NAMALWA (cell line): ENCODE measurements at places on chromosomes 11 and 22.

DNA sequence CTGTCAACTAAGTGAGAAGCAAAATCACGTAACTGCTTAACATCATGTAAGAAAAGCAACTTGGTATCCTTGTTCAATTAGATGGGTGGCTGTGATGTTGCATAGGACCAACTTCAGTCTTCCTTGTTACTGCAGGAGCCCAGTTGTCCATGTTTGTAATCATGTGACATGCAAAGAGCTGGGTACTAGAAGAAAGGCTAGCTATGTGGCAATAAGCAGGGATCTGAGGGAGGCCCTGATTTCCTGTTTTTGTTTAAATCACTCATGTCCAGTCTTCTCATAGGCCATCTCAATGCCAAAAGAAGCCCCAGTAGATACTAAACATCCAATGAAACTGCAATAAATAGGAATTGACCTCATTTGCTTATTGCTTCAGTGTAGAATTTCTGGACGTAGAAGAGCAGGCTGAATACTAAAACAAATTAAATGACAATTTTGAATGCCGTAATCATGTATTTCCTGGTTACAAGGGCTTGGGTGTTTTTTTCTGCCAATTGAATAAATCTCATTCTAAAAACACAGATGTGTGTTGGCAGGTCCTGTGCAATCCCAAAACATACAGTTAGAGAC is 140.8 kb upstream of the ARHGAP20 start:
- no peak for DNase-seq

DNA sequence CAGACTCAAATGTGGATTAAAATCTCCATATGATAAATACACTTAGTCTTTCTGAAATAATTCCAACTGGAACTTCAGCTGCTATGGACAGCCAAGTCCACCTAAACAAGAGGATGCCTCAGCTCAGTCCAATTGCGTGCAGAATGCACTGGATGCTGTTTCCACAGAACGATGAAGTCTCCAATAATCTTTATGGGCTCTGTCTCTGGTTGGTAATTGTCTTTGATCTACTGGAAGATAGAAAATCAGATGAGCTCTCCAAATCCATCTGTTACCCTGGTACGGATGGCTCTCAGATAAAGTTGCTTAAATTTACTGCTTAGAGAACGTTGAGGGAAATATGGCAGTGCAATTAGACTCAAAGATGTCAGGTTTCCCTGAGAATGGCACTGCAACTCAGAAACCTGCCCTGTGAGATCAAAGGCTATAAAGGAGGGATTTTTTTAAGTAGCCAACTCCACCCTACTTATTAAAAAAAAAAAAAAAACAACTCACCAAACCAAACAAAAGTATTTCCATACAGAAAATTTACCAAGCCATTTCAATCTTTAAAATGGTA is 859 bp upstream of the BIRC3 start:
- DNase-seq: peak; percentile 58

DNA sequence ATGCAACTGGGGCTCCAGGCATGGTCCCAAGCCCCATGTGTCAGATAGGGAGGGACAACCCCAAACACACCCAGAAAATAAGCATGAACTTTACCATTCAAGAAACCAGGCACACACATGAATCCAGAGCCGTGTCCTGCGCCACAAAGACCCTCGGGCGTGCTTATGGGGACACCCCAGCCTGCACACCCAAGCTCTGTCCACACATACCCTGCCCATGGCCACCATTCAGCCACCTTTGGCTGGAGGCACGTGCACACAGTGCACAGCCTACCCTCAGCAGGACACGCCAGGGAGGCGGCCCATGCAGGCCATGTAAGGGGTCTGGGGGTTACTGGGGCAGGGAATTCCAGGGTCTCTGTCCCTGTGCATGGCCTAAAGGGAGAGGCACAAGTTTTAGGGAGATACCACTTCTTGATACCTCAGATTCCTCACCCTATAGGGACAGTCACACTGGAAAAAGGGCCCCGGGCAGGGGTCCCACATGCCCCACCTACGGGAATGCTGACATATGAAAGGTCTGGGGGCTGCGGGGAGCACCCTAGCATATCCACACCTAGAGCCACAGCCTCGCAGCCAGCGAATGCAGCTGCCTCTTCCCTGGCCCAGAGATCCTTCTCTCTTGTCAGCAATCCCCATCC is 20.6 kb downstream of the PACSIN2 start:
- DNase-seq: no peak

- DNase-seq: no peak
Measured at GRCh38 chr11:61037441-61038093, 64.7 kb upstream of the CD5 start.

GRCh38 chr11:126465573-126466188 is 110.2 kb downstream of the ST3GAL4 start:
- peak; percentile 34 for DNase-seq

DNA sequence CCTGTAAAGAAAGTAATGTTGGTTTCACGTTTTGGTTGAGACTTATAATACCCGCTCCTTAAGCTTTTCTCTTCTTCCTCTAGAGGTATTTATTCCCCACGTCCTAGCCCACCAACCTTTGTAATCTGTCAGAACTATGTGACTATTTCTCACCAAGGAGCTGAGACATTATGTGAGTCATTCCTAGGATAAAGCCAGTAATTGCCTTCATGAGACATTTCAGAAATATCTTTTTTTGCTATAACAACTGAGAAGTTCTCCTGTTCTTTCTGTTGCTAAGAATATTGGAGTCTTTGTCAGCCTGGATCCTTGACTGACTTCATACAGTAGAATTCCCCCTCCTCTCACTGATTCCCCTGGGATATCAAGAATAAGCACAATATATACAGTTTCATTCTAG is 1497.0 kb upstream of the TENM4 start:
- DNase-seq: no peak

- peak; percentile 14 for DNase-seq
Measured at GRCh38 chr22:28629420-28630176, 50.0 kb downstream of the TTC28 start.

DNA sequence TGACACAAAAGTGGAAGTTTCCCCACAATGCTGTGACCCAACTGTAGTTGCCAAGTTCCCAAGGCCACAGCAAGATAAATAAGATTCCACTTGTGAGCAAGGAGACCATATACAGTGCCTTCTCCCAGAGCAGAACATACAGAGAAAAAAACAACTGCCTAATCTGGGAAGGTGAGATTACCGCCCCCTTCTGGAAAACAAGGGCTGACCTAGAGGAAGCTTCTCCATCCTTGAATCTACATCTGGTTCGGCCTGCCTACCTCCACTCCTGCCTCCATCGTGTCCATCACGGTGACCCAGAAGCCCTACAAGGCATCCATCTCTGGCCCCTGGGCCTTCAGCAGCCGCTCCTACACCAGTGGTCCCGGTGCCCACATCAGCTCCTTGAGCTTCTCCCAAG is 6.1 kb upstream of the RNASEH2C start:
- no peak for DNase-seq

DNA sequence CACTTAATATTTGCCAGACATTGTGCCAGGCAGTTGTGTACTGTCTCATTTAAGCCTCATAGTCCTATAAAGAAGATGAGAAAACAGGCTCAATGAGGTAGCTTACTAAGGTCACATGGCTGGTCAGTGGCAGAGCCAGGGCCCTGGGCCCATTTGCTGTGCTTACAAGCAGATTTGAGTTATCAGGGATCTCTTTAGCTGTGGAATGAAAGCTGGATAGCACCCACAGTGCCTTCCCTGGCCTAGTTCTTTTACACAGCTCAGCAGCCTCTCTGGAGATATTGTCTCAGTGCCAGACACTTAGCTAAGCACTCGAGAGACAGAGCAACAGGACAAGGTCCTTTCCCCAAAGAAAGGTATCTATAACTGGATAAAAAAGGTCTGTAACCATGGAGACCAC is 6.1 kb downstream of the TMEM86A start:
- no peak for DNase-seq

DNA sequence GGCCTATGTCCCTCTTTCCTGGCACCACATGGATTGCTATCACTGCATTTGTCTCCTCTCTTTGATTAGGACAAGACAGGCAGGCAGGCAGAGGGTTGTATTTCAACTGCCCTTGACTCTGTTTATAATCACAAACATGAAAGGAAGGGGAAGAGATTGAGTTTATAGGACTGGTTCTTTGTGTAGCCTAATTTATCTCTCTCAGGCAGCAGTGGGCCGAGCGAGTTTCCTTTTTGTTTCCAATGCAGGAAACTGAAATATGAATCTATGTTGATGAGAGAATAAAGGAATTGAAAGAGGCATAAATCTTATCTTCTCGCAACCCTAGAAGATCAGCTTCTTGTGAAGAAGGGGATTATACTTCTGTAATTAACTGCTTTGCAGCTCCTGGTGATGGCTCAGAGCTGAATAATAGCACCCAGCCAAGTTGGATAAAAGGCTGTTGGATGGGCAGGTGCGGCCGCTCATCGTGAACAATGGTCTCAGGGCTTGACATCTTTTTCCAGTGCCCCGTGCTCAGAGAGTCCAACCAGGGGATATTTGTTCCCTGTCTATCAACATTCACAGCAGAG is 80.6 kb upstream of the SYT13 start:
- no peak for DNase-seq

DNA sequence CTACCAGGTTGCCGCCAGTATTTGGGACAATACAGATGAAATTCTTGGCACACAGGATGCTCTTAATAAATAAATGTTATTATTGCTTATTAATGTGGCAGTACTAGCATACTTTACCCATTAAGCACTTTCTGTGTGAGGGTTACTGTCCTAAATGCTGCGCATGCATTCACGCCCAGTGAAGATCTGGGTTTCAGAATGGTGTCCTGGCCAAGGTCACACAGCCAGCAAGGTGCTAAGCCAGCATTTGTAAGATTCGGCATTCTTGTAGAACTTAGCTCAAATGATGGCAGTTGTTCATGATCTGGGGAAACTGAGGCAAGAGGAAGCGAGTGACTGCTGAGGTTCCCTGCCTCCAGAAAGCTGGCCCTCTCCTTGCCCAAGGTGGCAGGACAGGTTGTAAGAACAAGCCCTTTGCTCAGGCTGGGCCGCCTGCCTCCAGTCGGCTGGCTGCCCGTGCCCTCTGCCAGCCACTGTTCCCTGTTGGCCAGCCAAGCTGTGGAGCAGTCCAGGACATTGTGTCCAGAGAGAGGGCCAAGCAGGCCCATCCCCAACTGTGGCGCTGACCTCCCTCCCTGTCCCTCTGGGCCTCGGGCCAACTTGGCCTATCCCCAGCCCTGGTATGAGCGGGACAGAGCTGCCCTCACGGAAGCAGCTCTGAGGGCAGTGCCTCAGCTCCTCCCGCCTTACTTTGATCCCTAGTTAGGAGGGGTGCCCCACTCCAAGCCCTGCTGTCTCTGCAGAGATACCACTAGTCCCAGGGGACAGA is 28.8 kb downstream of the TOB2 start:
- no peak for DNase-seq

DNA sequence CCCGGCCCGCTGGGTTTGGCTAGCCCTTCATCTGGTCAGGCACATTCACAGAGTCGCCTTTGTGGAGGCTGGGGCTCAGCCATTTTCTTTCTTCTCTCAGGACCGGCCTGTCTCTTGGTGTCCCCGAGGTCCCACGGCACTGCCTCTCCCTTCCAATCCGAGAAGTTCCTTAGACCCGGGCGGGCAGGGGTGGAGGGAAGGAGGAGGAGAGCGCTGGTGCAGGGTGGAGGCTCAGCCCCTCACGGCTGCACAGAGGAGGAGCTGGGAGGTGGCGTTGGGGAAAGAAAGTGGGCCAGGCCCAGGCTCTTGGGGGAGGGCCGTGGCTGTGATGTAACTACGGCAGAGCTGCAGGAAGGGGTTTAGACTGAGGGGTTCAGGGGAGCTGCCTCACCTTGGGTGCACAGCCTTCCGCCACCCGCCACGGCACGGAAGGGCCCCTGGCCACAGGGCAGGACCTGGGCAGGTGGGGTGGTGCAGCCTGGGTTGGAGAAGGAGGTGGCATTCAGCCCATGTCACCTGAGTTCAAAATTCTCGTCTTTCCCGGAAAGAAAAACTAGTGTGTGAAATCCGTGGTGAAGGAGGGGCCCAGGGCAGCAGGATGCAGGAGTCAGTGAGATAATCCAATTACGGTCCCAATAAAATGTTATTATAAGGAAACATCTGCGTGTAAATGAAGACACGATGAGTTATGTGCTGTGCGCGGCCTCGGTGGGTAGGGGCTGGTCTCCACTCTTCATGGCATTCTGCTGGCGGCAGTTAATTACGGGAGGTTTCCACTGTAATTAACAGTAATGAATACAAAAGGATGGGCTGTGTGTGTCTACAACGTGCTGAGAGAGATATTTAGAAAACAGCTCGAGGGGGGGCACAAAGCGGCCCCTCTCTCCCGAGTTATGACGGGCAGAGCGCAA is 1.7 kb downstream of the BRSK2 start:
- no peak for DNase-seq

DNA sequence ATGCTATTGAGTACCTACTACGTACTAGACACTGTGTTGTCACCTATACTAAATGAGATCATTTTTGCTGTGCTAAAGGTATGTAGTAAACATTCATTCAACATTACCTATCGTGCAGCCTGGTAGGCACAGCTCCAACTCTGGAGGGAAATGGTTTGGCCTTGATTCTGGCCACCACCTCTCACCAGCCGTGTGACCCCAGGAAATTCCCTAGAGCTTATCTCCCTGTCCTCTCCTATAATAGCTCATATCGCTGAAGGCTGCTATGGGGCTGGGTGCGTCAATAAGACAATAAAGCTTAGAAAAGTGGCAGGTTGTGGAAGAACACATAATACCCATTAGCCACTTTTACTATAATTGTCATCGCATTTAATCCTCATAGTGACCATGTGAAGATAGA is 107.5 kb downstream of the MYO18B start:
- DNase-seq: no peak

- no peak for DNase-seq
Measured at GRCh38 chr11:86606836-86607481, 65.5 kb downstream of the ME3 start.

GRCh38 chr11:6646918-6647679 is 8.5 kb downstream of the DCHS1 start:
- peak; percentile 49 for DNase-seq

- DNase-seq: no peak
Measured at GRCh38 chr11:94424662-94425061, 23.4 kb upstream of the GPR83 start.

GRCh38 chr11:130846606-130847005 is 69.7 kb downstream of the SNX19 start:
- no peak for DNase-seq

DNA sequence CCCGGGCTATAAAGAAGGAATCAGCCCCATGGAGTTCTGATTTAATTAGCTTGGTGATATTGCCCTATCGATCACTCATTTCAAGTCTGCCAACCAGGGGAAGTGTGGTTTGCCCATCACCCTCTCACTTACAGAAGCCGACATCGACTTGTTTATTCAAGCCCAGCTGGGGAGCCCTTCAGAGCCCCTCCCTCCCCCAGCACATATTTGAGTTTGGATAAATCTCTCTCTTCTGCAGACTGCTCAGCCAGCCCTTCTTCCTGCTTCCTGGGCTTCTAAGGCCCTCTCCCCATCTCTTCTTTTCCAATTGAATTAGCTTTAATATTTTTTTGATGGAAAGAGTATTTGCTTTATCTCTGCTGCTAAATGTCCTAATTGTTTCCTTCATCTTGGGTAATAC is 299.0 kb downstream of the MIAT start:
- DNase-seq: no peak
